ENCODE measurements at places on chromosomes 12 and 14.

DNA sequence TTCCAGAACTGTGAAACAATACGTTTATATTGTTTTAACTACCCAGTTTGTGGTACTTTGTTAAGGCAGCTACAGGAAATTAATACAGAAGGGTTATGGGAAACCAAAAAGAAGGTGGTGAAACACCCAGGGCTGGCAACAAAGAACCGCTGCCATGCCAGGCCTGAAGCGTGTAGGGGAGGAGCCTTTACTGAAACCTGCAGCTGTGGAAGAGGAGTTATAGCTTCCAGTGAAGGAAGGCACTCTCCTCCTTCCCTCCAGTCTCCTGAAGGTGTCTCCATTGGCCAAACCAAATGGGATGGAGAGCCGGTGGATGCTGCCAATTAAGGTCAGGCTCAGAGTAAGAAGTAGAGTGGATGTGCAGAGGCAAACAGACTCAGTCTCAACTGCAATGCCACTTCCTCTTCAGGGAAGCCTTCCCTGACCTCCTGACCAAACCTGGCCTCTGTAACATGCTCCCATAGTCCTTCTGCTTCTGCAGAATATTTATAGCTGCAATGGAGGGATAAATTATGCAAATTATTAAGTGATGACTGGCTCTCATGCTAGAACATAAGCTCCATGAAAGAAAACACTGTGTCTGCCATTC, 168.3 kb downstream of the DAD1 start:
- no peak for DNase-seq

DNA sequence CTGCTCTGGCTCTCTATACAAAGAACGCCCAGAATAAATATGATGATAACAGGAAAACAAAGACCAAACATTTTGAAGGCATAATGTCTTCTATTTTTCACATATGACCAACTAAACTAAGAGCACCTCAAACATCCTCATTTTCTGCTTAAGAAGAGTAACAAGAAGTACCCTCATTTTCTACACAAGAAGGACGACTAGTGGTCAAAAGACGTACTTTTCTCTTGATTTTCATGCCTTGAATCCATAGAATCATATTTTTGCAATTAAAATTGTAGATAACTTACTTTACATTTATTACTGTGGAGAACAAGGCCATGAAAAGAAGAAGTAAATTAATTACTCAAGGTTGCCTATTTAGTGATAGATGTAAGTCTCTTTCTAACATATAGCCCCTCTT, 358.6 kb downstream of the DUSP6 start:
- DNase-seq: no peak

GRCh38 chr12:1553987-1554982, 40.1 kb downstream of the FBXL14 start:
- DNase-seq: no peak

GRCh38 chr14:95695051-95695450, 8.8 kb downstream of the TCL1B start:
- no peak for DNase-seq

DNA sequence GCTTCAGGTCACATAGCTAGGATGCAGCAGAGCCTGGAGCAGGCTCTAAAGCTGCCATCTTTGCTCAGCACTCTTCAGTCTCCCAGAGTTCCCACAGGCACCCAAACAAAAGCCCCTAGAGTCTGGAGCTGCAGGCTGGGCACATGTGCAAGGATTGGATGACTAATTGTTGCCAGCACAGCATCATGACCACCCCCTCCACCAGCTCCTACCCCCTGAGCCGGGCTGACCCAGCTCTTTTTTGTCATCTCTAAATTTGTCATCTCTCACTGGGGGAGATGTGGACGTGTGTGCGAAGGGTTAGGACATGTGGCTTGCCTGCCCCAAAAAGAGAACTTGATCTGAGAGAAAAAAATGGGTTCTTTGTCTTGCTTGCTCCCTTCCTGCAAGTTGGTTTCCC, 4.3 kb upstream of the MMP19 start:
- DNase-seq: no peak

GRCh38 chr12:116242740-116243139, 34.8 kb downstream of the MED13L start:
- no peak for DNase-seq

GRCh38 chr14:34063470-34064164, 112.7 kb upstream of the EGLN3 start:
- DNase-seq: no peak

DNA sequence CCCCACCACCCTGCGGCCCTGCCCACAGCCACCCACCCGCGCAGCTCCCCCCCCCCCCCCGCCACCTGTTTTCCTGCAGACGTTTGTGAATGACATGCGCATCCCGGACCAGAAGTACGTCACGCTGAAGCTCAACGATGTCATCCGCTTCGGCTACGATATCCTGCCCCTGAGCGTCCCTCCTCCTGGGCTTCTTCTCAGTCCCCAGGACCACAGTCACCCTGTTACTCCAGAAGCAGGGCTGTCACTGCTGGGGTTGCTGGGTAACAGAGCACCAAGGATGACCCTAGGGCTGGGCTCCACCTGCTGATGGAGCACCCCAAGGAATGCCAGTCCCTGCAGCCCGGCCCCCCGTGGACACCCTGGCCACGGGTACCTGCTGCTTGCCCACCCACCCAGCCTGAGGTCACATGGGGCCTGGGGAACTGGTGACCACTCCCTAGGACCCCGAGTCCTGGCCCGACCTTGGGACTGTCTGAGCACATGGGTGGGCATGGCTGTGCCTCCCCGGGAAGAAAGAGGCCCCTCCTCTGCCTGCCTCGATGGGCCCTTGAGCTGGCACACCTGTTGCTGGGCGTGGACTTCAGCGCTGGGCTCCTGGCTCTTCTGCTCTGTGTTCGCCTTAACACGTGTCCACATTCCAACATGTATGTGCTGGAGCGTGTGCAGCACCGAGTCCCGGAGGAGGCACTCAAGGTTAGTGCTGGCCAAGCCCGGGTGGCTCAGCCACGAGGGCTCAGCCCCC, 12.9 kb downstream of the CEP170B start:
- no peak for DNase-seq

- no peak for DNase-seq
Observed at GRCh38 chr12:53660041-53660440, 15.8 kb downstream of the ATP5MC2 start.

DNA sequence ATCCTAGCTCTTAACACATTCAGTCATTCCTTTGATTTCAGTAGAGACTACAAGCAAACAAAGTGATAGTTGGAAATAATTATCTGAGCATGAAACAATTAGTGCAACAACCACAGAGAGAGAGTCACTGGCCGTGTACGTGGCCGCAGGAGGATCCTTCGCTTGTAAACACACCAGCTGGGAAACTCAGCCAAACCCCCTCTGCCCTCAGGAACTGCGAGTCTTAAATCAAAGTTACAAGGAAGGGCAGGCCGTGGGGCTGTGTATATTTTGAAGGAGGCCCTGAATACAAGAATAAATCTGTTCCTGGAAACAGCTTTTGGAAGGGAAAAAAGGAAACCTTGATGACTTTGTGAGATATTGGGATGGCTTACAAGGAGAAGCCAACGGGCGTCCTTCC, 164.5 kb downstream of the ANO2 start:
- no peak for DNase-seq

GRCh38 chr12:19572920-19573558, 133.7 kb downstream of the AEBP2 start:
- peak; percentile 24 for DNase-seq

GRCh38 chr14:89814126-89814525, 140.4 kb downstream of the EFCAB11 start:
- DNase-seq: no peak

- no peak for DNase-seq
Observed at GRCh38 chr12:45355730-45356129, 139.8 kb downstream of the ANO6 start.

- DNase-seq: no peak
Observed at GRCh38 chr12:50859621-50860310, 17.0 kb downstream of the TMPRSS12 start.

GRCh38 chr12:6031001-6031400, 85.9 kb upstream of the ANO2 start:
- no peak for DNase-seq

DNA sequence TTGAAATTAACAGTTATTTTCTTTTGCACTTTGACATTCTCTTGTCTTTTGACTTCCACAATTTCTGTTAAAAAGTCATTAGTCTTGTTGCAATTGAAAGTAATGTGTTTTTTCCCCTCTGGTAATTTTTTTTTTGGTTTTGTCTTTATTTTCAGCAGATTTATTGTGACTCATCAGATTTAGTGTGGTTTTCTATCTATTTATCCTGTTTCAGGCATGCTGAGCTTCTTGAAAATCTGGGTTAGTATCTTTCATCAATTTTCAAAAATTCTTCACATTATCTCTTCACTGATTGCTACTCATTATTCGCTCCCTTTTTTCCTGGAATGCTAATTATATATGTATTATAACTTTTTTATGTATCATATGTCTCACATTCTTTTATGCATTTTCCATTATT, 15.3 kb upstream of the NTF3 start:
- DNase-seq: no peak

GRCh38 chr14:79584679-79585078, 626.6 kb downstream of the DIO2 start:
- no peak for DNase-seq

DNA sequence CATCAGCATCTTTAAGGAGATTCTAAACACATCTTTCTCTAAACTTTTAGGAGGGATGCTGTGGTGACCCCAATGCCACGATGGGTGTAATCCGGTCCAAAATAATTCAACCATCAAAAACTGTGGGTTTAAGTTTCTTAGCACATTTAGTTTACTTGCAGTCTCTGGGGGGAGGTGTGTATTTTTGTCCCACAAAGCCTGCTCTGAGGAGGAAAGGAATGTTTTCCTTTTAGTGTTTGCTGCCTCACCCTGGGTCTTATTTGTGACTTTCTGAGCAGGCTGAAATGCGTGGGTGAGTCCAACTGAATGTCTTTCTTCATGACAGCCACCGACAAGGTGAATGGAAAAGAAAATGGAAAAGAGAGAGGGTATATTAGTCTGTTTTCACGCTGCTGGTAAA, 1324.7 kb downstream of the AACS start:
- no peak for DNase-seq

DNA sequence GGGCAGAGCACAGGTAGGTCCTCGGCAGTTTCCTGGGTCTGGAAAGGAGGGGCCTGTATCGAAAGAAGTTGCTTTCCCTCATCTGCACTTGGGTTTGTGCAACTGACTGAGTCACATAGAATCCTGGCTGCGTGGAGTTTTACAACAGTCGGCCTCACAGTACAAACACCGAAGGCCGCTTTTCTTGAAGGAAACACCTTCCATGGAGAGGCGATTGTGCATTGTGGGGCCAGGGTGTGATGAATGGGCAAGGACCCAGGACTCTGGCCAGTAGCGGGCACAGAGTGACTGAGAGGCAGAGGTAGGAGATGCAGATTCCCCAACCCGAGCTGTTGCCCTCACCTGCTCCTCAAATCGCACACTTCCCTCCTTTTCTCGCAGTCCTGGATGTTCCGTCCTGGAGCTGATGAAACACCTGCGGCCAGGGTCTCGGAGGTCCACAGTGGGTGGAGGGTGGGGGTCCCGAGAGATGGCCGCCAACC, 7.7 kb downstream of the CCND2 start:
- DNase-seq: no peak

DNA sequence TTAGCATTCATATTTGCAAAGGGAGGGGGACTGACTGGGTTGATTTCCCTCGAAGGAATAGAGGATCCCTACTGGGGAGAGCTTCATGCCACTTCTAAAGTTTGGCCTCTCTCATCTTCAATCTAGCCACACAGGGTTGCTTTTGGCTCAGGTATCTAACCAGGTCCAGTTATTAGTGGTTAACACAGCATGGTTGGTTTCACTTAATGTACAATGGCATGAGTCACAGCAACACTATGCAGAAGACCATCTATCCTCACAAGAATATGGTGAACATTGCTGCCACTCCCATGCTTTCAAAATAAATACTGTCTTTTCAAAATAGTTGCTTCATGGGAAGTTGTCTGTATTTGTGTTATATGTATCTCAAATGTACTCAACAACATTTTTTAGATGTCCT, 6.6 kb upstream of the RAB3IP start:
- no peak for DNase-seq

GRCh38 chr12:22164139-22164538, 118.1 kb downstream of the CMAS start:
- DNase-seq: peak; percentile 37

GRCh38 chr12:63308671-63309070, 157.7 kb upstream of the AVPR1A start:
- no peak for DNase-seq

- peak; percentile 44 for DNase-seq
Observed at GRCh38 chr14:35687335-35687939, 121.7 kb downstream of the RALGAPA1 start.

- no peak for DNase-seq
Observed at GRCh38 chr12:113039911-113040445, 16.6 kb upstream of the DTX1 start.

DNA sequence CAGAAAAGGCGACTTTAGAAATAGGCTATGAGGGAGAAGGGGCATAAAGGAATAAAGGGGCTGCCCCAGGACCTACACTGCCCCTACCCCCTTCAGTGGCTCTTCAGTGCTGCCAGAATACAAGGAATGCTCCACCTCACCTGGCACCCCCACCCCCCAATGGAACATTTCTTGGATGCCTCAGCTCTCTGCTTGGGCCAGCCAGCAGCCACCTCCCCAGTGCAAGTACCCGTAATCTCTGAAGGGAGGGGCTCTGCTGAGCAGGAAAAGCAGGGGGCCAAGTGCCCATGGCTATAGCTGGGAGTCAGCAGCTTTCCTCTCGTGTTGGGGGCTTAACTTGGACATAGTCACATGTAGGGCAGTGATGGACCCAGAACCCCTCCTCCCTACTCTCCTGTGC, 33.3 kb downstream of the BAZ2A start:
- DNase-seq: no peak

GRCh38 chr12:53179687-53180219, 769 bp upstream of the ZNF740 start:
- no peak for DNase-seq

DNA sequence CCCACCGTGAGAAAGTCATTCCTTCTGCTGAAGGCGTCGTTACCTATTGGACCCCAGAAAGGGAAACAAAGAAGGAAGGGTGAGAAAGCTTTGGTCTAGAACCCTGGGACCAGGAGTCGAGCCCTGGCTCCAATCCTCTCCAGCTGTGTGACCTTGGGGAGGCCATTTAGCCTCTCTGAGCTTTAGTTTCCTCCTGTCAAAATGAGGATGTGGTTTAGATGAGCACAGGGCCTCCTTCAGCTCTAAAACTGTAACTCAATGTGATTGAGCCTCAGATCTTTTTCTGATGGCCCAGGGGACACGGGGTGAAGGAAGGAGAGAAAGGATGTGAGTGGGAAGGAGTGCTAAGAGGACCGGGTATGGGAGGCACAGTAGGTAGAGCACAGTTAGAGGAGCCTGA, 7.7 kb downstream of the JDP2 start:
- DNase-seq: no peak

Data from CD4-positive, alpha-beta T cell treated with Interleukin-15 for 4 hours (primary cell).